Activated CD4-positive, alpha-beta T cell treated with anti-CD3 and anti-CD28 coated beads, Interleukin-2, amount 10 ng/mL, durations not matched to agents 7 days and 5 days (primary cell): ENCODE measurements at places on chromosomes 7 and 10. TPM values are rescaled to one million over a fixed set of nuclear protein-coding genes. Genes with fewer than 3 reads are reported as not detected.

The FAM25G gene
- not detected for total RNA-seq

The GRM8 gene
- not detected for total RNA-seq

The GPR141 gene
- total RNA-seq = not detected

The SGPL1 gene
- total RNA-seq = 22.3 TPM

The CLRN3 gene
- total RNA-seq = not detected

The CAMK2B gene
- total RNA-seq = not detected

The RTKN2 gene
- total RNA-seq = 8.8 TPM

The CCL24 gene
- not detected for total RNA-seq

The PTPN20 gene
- total RNA-seq = 0.85 TPM

The SNCG gene
- total RNA-seq = not detected

The ACTL6B gene
- not detected for total RNA-seq

The ZNF804B gene
- total RNA-seq = not detected

The RBAK gene
- 16.1 TPM for total RNA-seq

The SLC13A1 gene
- not detected for total RNA-seq

The NYAP1 gene
- 0.32 TPM for total RNA-seq

The FAM237B gene
- total RNA-seq = not detected

The MRPS24 gene
- 84.0 TPM for total RNA-seq

The CCDC3 gene
- total RNA-seq = 0.10 TPM

The TMEM196 gene
- not detected for total RNA-seq

The PAPSS2 gene
- 0.08 TPM for total RNA-seq

The GTF2IRD1 gene
- 1.3 TPM for total RNA-seq

The HOXA3 gene
- not detected for total RNA-seq

The AKR1D1 gene
- not detected for total RNA-seq

The RBP4 gene
- total RNA-seq = not detected

The TDRD1 gene
- total RNA-seq = 0.04 TPM

The CDHR1 gene
- 0.07 TPM for total RNA-seq

The SCIN gene
- total RNA-seq = 1.6 TPM

The AMPH gene
- not detected for total RNA-seq

The CYP3A4 gene
- total RNA-seq = not detected
